ENCODE measurements at places on chromosomes 4 and X. TPM values are rescaled to one million over a fixed set of nuclear protein-coding genes. Genes with fewer than 3 reads are reported as not detected.
A peak's percentile ranks its signal among the peaks of the same experiment; 100 is the strongest.

EMD gene
- 44.7 TPM for total RNA-seq

SPATA4 gene
- total RNA-seq = not detected

FAM9B gene
- not detected for total RNA-seq

GPR173 gene
- 9.4 TPM for total RNA-seq

BRS3 gene
- total RNA-seq = not detected

RPA4 gene
- total RNA-seq = 1.9 TPM

FAM241A gene
- 15.6 TPM for total RNA-seq

MTNR1A gene
- not detected for total RNA-seq

IL13RA1 gene
- 41.8 TPM for total RNA-seq

MAGEA11 gene
- total RNA-seq = not detected

PIR gene
- total RNA-seq = 47.3 TPM

AFM gene
- 0.64 TPM for total RNA-seq

- H3K36me3 ChIP-seq = no peaks in the 10 kb centered on the region
- DNase-seq = no peak
- peaks cover 7% of the 10 kb centered on the region for H3K4me1 ChIP-seq
- peaks cover 2% of the 10 kb centered on the region for H3K27me3 ChIP-seq
Observed at GRCh38 chr4:124179506-124180186, 532.9 kb downstream of the ANKRD50 start.

GRCh38 chr4:86686741-86687140 is 92.6 kb downstream of the PTPN13 start:
- H3K4me3 ChIP-seq = no peak overlapping the region
- no peak for DNase-seq
- no peak overlapping the region for H3K27ac ChIP-seq
- no peaks in the 10 kb centered on the region for H3K36me3 ChIP-seq
- no peaks in the 10 kb centered on the region for H3K27me3 ChIP-seq
- H3K4me1 ChIP-seq = no peaks in the 10 kb centered on the region

- no peaks in the 10 kb centered on the region for H3K27me3 ChIP-seq
- no peak overlapping the region for H3K4me3 ChIP-seq
- no peak for DNase-seq
Observed at GRCh38 chr4:115374621-115375020, 261.2 kb upstream of the NDST4 start.

DNA sequence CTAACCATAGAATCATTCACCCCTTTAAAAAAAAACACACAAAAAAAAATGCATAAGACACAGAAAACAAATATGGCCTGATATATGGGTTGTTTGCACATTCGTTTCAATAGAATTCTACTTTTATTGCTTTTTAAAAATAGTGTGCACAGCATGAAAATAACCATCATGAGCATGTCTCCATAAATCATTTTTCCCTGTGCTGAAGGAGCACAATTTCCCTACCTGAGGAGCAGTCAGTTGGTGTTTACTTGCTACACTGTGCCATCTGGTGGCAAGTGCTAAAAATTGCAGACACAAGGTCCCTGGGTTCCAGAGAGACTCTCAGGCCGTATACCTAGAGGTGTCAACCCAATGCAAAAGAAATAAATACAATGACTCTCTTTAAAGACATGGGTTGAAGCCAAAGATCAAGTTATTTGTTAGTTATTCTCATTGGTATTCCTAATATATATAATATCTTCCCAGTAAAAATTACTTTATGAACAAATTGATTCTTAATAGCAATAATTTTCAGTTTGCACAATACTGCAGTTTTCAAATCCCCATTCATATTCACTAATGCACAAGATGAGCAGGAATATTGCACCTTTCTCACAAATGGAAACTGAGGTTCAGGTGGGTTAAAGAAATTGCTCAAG is 551.4 kb downstream of the IQCM start:
- H3K4me1 ChIP-seq = no peaks in the 10 kb centered on the region
- no peaks in the 10 kb centered on the region for H3K36me3 ChIP-seq
- H3K27ac ChIP-seq = no peak overlapping the region
- H3K27me3 ChIP-seq = no peaks in the 10 kb centered on the region

- H3K4me3 ChIP-seq = no peak overlapping the region
- no peaks in the 10 kb centered on the region for H3K4me1 ChIP-seq
- H3K27ac ChIP-seq = no peak overlapping the region
- no peaks in the 10 kb centered on the region for H3K27me3 ChIP-seq
- peak; percentile 17 for DNase-seq
Observed at GRCh38 chrX:140733766-140734342, 24.3 kb downstream of the LINC00632 start.

DNA sequence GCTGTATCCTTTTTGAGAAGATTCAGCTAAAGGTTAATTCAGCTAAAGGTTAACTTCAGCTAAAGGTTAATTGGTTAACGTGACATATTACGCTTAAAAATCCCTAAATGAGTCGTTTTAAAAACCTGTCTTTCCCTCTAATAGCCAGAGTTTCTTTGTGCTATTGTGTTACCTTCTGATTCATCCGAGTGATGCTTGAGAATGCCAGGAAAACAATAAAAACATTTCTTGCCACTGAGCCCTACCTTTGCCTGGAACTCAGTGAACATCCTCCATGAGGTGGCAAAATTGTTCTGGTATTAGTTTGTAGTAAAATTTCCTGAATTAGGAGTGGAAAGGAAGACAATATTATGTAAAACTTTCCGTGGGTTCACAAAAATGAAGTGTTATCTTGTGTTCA is 13.7 kb upstream of the TMPRSS11E start:
- H3K27me3 ChIP-seq = no peaks in the 10 kb centered on the region
- H3K4me1 ChIP-seq = peaks cover 8% of the 10 kb centered on the region
- H3K36me3 ChIP-seq = no peaks in the 10 kb centered on the region

DNA sequence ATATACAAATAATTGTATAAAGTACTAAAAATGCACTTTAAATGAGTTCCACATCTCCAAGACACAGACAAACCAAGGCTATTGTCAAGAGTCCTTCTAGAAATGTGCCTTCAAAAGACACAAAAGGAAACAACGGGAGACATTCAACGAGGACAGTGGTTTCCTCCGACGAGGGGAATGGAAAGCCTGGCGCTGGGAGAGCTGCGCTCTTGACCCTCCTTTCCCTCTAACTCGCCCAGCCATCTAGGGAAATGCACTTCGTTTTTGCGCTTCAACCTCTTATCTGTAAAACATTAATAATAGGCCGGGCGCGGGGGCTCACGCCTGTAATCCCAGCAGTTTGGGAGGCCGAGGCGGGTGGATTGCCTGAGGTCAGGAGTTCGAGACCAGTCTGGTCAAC is 37.0 kb downstream of the ZFP42 start:
- H3K4me3 ChIP-seq = peak overlapping the region; percentile 77
- peaks cover 3% of the 10 kb centered on the region for H3K36me3 ChIP-seq
- H3K27me3 ChIP-seq = peaks cover 6% of the 10 kb centered on the region
- H3K4me1 ChIP-seq = peaks cover 10% of the 10 kb centered on the region
- no peak for DNase-seq

DNA sequence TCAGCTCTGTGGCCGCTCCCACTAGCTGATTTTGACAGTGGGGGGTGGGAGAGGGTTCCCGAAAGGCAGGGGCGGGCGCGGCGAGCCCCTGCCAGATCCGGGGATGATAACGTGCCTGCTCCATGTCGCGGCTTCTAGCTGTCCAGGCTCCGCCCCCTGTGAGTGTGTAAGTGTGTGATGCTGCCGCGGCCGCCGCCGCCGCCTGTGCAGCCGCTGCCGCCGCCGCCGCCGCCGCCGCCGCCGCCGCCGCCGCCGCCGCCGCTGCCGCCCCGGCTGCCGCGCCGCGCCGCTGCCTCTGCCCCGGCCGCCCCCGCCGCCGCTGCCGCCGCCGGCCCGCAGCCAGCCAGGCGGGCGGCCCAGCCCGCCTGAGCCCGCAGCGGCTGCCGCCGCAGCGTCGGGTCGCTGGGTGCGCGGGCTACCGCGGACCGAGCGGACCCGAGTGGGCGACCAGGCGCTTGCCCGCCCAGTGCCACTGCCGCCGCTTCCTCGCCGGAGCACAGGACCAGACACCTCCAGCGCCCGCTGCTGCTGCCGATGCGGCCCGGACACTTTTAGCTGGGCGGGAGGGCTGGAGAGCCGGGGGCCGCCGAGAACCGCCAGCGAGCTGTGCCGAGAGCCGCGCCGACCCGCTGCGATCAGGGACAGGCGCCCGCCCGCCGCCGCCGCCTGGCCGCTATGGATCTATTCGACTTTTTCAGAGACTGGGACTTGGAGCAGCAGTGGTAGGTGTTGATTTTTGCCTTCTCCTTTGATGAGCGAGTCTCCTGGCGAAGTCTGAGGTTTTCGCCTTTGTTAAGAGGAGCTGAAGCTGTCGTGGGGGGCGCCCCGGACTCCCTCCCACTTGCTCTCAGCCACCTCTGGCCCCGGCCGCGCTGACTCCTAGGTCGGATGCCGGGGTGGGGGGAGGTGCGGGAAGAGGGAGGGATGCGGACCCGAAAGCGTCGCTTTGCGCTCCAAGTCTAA is at the start of gene AFF2:
TSS of gene AFF2 (plus strand) at position 195 of the 963 bp plus-strand sequence. CDS start at position 676, 481 bp downstream.
- H3K27me3 ChIP-seq = no peaks in the 10 kb centered on the region
- no peaks in the 10 kb centered on the region for H3K36me3 ChIP-seq
- no peak within 1 kb of the TSS for H3K4me3 ChIP-seq
- no peaks in the 10 kb centered on the region for H3K4me1 ChIP-seq
- H3K27ac ChIP-seq = no peak within 1 kb of the TSS
- DNase-seq = peak; percentile 35

GRCh38 chr4:137124278-137124932 is 407.9 kb downstream of the PCDH18 start:
- peaks cover 2% of the 10 kb centered on the region for H3K27me3 ChIP-seq
- H3K4me1 ChIP-seq = no peaks in the 10 kb centered on the region
- no peak overlapping the region for H3K27ac ChIP-seq
- H3K4me3 ChIP-seq = no peak overlapping the region
- no peak for DNase-seq

DNA sequence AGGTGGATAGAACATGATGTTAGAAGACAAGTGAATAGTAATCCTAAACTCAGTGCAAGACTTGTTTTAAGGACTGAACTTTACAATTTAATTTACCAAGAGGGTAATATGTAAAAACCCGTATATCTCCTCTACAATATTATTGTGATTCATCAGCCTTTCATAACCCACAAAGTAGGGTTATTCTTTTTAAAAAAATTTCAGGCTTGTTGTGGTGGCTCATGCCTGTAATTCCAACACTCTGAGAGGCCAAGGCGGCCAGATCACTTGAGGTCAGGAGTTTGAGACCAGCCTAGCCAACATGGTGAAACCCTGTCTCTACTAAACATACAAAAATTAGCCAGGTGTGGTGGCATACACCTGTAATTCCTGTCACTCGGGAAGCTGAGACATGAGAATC is 7.2 kb downstream of the IBSP start:
- no peaks in the 10 kb centered on the region for H3K27me3 ChIP-seq
- DNase-seq = no peak
- H3K27ac ChIP-seq = no peak overlapping the region
- H3K4me1 ChIP-seq = no peaks in the 10 kb centered on the region
- H3K36me3 ChIP-seq = no peaks in the 10 kb centered on the region

DNA sequence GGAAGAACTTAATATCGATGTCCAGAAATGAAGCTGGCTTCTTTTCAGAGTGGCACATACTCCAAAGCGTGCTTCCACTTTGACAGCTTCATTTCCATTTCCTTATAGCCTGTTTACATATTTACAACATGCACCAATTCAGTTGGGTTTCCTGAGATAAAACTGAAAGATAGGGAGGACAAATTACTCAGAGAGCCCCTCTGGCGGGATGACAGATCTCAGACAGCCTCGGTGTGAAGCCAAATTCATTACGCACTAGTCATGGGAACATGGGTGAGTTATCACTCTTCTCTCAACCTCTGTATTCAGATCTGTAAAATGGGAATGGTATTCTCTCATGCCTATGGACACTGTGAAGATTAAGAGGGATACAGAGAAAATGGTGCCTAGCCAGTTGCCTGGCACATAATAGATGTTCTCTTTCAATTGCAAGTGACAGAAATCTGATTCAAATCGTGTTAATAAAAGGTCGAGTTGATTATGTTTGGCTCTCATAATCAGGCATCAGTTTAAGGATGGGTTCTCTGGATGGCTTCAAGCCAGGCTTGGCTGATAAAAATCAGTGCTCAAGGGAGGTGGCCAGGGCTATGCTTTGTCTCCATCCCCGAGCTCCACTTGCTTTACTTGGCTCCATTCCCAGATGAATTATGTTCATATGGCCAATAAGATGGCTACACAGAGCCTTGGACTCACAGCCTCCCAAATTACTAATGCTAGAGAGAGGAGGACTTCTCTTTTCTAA is 132.2 kb upstream of the C1QTNF7 start:
- no peaks in the 10 kb centered on the region for H3K27me3 ChIP-seq
- no peak overlapping the region for H3K4me3 ChIP-seq
- no peaks in the 10 kb centered on the region for H3K36me3 ChIP-seq

GRCh38 chr4:109164011-109164410 is 138.4 kb downstream of the COL25A1 start:
- peaks cover 19% of the 10 kb centered on the region for H3K4me1 ChIP-seq
- peak; percentile 24 for DNase-seq
- H3K27ac ChIP-seq = peak overlapping the region; percentile 77
- H3K4me3 ChIP-seq = no peak overlapping the region
- H3K27me3 ChIP-seq = no peaks in the 10 kb centered on the region
- H3K36me3 ChIP-seq = no peaks in the 10 kb centered on the region

DNA sequence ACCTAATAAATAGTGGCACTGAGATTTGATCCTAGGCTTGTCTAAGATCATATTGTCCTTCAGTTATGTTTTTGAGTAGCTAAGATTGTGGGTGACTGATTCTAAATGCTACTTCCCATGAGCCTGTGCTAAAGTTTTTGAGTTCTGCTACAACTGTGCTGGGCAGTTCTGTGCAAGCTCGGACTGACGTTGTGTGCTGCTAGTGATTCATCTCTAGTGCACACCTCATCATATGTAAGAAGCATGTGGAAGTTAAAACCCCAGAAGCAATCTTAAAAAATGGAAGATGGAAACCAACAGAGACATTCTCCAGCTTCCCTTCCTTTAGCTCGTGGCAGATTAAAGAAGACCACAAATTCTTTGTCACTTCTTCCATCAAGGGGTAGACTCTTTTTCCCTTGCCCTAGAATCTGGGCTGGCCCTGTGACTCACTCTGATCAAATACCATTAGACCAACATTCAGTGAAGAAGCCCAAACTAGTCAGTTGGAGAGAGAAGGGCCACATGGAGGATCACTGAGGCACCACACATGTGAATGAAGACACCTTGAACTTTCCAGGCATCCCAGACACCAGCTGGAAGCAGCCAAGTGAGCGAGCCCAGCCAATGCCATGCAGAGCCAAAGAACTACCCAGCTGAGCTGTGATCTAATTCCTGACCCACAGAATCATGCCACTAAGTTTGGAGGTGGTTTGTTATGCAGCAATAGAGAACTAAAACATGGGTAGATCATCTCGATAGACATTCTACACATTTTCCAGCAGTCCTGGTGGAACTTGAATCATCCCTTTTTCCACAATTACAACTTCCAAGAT is 16.8 kb downstream of the ARHGAP6 start:
- H3K27ac ChIP-seq = no peak overlapping the region
- no peak overlapping the region for H3K4me3 ChIP-seq
- H3K4me1 ChIP-seq = no peaks in the 10 kb centered on the region
- no peaks in the 10 kb centered on the region for H3K36me3 ChIP-seq
- H3K27me3 ChIP-seq = no peaks in the 10 kb centered on the region

Measured in endothelial cell (in vitro differentiated cells).